ENCODE measurements at places on chromosomes 16 and 17.

GRCh38 chr16:75486676-75487313 lies 8.4 kb downstream of the CHST6 start:
- no peak for DNase-seq

GRCh38 chr16:26599785-26600104 lies 467.0 kb upstream of the C16orf82 start:
- DNase-seq: no peak

GRCh38 chr17:6660805-6661463 lies 9.4 kb downstream of the C17orf100 start:
- DNase-seq: no peak

GRCh38 chr16:29745121-29745852 lies 503 bp downstream of the C16orf54 start:
- DNase-seq: peak; percentile 32
